ENCODE measurements at places on chromosomes 12 and 14.

DNA sequence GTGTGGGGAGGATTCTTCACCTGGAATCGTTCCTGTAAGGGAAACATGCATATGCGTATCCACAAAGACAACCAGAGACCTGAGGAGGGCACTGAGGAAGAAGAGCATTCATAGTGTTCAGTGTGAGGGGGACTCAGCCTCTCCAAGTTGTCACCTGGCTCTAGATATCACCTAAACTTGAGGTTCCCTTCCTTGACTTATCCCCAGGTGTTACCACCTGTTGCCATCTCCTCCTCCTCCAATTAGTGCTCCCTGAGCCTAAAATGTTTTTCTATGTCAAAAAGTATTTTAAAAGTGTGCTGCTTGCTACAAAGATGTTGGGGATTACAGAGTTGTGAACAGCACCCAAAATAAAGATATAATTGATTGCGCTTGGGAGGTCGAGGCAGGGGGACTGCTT lies 41.0 kb downstream of the FMNL3 start:
- DNase-seq = no peak

- peak; percentile 3 for DNase-seq
These were observed 101.9 kb downstream of the NPAS3 start for GRCh38 chr14:33040372-33041140.

GRCh38 chr14:68076451-68076850 lies 256.9 kb downstream of the RAD51B start:
- DNase-seq = no peak

DNA sequence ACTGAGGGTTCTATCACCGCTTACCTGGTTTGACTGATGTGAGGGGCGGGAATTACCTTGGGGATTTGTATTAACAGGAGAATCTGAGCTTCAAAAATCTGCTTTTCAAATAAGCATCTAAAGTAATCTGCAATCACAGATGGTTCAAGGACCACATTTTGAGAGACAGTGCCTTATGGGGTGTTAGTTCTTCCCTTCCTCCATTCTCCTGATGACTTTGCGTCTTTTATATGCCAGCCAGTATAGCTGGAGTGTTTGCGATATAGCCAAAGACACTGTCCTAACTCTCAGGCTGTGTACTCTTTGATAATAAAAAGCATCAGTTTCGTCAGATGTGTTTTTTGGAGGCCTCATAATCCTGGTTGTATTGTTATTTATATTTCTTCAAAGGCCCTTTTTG lies 39.5 kb downstream of the PPHLN1 start:
- no peak for DNase-seq

GRCh38 chr14:71362920-71363584 lies 455.8 kb downstream of the PCNX1 start:
- peak; percentile 24 for DNase-seq

- no peak for DNase-seq
These were observed 26.5 kb upstream of the RPLP0 start for GRCh38 chr12:120227233-120228040.

- no peak for DNase-seq
These were observed 160.4 kb downstream of the NTF3 start for GRCh38 chr12:5592310-5592709.

GRCh38 chr12:9134981-9135628 lies 19.4 kb upstream of the A2M start:
- peak; percentile 57 for DNase-seq

GRCh38 chr12:41092115-41092514 lies 96.0 kb upstream of the PDZRN4 start:
- DNase-seq = no peak

GRCh38 chr12:51351913-51352532 lies 5.5 kb upstream of the CELA1 start:
- DNase-seq = peak; percentile 45

DNA sequence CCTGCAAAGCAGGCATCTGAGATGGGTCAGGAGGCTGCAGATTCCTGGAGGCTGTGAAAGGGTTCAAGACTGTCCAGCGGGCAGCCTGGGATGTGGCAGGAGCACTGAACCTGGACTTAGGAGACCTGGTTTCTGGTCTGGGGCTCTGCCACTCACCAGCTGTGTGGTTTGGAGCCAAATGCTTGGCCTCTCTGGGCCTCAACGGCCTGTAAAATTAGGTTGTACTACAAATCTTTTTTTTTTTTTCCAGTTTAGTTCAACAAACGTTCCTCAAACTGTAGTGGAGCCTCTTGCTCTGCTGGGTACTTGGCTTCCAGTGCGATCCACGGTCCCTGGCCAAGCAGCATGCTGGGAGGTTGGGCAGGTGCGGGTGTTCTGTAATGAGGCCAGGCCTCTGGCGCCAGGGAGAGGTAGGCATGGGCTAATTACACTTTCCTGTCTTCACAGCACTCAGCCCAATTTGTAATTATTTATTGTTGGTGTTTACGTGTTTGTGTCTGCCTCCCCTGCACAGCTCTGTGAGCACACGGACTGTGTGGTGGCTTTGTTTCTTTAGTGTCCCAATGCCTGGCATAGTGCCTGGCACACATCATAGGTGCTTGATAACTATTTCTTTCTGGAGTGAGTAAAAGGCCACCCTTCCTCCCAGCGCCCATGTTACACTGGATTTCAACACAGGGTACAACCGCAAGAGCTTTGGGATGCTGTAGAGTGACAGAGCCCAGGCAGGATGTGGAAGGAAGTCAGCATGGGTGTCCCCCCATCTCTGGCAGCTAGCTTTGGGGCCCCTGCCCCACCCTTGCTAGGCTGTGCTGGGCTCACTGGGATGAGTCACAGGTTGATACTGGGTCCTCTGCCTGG lies 5.8 kb upstream of the KRT80 start:
- no peak for DNase-seq

GRCh38 chr14:50560931-50561285 lies 963 bp downstream of the ATL1 start:
- peak; percentile 5 for DNase-seq

- no peak for DNase-seq
These were observed 11.5 kb upstream of the NT5DC3 start for GRCh38 chr12:103852498-103852997.

DNA sequence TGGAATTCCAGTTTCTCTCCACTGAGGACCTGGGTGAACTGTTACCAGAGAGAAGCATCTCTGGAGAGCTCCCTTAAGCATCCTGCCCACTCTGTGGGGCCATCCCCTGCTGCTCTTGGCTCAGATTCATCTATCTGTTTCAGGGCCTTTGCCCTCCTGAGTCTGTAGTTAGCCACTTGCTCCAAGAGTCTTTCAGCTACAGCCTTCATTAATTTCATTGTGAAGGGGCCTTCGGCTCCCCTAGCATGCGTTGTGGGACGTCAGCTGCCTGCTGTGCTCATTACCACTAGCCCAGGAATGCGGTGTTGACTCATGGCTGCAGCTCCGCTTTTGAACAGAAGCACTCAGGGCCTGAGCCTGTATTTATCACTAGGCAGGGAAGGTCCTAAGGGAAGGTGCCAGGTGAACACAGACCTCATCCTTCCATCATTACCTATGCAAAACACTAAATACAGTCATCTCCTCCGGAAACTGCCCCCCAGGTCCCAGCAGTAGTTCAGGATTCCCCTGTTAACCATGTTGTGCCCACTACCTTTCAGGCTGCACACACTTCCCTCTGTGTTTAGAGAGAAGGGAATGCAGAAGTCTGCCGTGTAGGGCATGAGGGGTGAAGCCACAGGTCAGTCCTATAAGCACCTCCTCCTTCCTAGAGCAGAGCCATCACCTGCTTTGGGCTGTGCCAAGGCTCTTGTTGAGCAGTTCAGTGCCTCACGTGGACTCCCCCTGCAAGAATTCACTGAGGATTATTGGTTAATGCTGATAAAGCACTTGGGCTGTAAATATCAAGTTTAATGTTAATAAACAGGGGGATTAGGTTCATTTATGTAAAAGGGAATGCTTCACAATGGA lies 191.4 kb downstream of the CACNA1C start:
- no peak for DNase-seq

DNA sequence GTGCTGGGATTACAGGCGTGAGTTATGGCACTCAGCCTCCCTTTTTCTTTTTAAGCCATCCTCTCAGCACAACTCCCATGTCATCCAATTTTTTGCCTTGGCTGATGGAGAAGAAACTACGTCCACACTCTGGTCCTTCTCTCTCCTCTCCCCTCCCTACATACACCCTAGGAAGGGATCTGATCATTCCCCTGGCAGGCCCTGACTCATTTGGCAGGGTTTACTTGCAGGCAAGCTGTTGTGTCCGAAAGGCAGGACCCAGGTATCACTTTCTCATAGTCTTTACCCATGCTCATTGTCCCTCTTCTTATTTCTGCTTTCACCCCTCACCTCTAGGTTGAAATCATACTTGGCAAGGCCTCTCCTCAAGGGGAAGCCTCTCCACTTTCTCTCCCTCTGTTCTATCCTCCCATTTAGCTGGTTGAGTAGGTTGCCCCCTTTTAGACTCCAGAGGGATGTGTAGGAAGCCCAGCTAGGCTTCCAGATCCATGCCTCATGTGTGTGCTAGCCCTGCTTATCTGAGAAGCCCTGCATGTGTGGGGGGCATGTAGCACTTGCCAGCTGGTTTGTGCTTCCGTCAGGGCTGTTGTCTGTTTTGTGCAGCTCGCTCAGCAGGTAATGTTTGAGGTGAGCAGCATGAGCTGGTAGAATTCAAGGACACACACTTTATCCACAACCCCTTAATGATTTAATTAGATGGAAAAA lies 14.8 kb downstream of the GPR19 start:
- DNase-seq = no peak

- DNase-seq = peak; percentile 83
These were observed 9.8 kb downstream of the CTDSP2 start for GRCh38 chr12:57836442-57837375.

- DNase-seq = no peak
These were observed 384.7 kb downstream of the ALG10 start for GRCh38 chr12:34406996-34407300.

DNA sequence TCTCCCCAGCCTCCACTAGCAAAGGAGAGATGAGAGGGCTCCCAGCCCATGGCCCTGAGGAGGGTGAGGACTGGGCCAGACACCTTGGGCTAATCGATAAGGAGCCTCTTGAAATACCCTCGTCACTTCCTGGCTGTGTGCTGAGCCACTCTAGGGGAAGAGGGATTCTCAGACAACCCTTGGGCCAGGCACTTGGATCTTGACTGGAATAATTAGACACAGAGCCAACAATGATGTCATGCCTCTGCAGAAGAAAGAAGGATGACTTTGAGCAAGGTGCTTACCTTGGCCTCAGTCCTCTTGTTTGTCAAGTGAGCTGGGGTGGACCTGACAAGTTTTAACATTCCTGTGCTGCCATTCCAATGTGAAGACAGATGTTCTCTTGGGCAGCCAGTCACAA lies 83.1 kb downstream of the LRRC74A start:
- no peak for DNase-seq

GRCh38 chr14:90277581-90278198 lies 21.3 kb downstream of the PSMC1 start:
- no peak for DNase-seq

DNA sequence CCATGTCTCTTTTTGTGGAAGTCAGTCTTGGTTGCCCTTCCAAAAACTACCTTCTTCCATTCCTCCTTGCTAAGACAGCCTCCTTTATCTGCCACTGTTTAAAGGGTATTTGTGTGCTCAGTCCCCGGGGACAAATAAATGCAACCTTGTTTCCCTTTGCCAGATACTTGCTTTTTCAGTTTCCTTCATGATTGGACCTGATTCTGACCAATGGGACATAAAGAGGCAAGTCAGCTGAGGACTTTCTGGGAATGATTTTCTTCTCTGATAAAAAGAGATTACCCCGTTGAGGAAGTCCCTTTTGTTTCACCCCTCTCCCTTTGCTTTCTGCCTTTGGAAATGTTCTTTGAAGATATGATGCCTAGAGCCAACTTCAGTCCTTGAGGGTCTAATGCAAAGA lies 7.4 kb upstream of the TUBA1B start:
- DNase-seq = no peak

- DNase-seq = peak; percentile 16
These were observed 3.7 kb downstream of the EFS start for GRCh38 chr14:23361320-23361719.

DNA sequence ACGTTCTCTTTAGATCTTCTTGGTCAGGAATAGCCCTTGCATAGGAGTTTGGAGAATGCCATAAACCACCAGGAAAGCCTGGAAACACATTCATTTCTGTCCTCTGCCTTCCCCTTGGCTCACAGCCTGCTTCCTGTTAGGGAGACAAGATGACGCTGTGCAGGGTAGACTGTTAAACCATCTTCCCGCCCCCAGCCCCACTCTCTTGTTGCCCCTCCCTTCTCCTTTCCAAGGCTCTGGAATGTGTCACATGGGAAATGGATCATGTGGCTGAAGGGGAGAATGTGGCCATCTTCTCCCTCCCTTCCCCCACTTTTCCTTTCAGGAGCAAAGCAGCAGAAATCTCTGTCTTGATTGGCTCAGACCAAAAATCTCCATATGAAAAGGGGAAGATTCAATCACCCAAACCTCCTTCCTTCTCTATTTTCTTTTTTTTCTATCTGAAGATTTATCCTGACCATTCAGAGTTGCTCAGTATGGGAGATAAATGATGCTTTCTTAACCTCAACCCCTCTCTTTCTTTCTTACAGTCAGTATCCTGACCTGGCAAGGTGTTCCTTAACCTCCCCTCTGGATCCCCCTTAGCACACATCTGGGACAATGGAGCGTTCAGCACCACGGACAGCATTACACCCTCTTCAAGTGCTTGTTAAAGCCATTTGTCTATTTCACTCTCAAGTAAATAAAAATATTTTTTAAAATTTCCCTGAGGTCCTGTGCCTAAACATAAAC lies 11.4 kb downstream of the GPR19 start:
- DNase-seq = no peak

DNA sequence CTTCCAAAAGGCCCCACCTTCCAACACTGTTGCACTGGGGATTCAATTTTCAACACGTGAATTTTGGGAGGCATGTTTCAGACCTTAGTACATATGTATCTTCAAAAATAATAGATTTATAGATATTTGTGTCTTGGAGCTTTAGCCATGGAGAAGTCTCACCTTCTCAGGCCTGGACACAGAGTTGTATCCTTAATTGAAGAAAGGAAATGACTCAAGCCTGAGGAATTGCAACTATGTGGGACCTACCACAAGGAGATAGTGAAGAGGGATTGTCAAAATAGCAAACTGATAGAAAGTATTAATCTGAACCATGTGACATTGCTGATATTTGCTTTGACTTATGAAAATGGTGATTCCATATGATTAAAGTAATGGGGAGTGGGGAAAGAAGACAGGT lies 89.8 kb downstream of the ACSS3 start:
- no peak for DNase-seq

GRCh38 chr14:73381380-73382013 lies 76.8 kb downstream of the NUMB start:
- DNase-seq = no peak

DNA sequence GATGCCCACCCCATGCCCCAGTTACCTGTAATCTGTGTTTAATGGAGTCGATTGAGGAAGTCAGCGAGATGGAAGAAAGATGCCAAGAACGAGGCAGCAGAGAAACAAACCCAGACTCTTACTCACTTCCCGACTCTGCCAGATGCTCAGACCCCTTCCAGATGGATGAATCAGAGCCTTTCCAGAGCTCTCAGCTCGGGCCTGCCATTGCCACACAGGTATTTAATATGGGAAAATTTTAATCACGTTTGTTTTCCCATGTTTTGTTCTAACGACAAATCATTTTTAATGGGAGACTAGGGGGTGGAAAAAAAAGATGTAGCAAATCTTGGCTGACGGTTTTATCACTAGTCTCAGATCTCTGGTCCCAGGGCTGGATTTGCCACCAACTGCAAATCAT lies 72.5 kb upstream of the SRRM4 start:
- no peak for DNase-seq

GRCh38 chr12:51390891-51391282 lies 319 bp downstream of the GALNT6 start:
- DNase-seq = no peak

- no peak for DNase-seq
These were observed 60.0 kb downstream of the LIN52 start for GRCh38 chr14:74144789-74145188.

Data from GM12865 (cell line).